ENCODE measurements at places on chromosomes 7 and 10. TPM values are rescaled to one million over a fixed set of nuclear protein-coding genes. Genes with fewer than 3 reads are reported as not detected.

Gene STEAP4
- total RNA-seq, result not detected

Gene SSC4D
- 0.60 TPM for total RNA-seq

- no peak for DNase-seq
These were observed 62.0 kb upstream of the SORCS3 start for GRCh38 chr10:104579136-104579535.

GRCh38 chr10:100370714-100371481, 23.9 kb downstream of the SCD start:
- peak; percentile 93 for DNase-seq

Gene INA
- 7.9 TPM for total RNA-seq

Gene SLC29A3
- total RNA-seq, result 0.39 TPM

DNA sequence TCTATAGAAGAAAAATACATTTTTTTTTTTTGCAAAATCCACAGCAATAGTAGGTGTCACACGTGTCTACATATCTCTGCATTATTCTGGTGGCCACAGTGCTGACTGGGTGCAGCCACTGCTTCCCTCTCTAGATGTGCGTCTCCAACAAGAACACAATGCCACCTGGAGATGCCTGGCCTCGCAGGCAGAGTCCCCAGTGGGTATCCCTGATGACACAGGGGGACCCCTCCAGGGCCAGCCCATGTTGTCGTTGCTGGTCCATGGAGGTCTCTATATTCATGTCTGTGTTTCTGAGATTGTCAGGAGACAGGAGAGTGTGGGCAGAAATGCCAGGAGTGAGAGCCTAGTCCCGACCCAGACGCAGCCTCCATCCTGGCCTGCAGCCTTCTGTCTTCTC, 345.9 kb upstream of the SHH start:
- no peak for DNase-seq

DNA sequence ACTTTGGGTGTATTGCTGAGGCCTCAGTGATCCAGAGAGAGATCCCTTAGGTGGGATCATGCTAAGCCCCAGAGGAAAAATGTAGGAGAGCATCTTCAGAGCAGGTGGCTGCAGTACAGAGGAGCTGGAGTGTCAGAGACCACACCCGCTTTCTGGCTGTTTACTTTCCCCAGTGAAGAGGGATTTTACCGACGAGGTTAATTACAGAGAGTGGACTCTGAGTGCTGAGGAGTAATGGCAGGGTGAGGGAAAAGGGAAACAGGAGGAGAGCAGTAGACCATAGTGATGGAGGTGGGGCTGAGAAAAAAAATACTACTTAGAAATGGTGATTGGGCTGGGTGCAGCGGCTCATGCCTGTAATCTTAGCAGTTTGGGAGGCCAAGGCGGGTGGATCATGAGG, 43.3 kb upstream of the HBP1 start:
- no peak for DNase-seq

DNA sequence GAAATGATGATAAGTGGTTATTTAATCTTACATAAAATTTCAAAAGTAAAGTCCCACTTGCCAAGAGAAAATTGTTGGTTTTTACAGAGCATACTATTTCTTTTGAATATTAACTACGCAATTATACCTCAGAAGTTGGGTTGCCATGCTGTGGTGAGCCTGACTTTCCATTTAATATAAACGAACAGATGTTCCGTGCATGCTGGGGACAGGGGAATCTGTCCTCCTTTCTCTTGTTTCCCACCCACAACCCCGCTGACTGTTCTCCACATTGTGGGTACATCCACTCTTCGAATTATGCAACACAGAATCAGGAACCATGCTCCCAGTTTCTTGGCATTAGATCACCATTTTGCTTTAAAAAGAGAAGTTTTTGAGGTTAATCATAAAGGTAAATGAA, 29.2 kb upstream of the RTKN2 start:
- no peak for DNase-seq

Gene BCL7B
- total RNA-seq, result 32.8 TPM

DNA sequence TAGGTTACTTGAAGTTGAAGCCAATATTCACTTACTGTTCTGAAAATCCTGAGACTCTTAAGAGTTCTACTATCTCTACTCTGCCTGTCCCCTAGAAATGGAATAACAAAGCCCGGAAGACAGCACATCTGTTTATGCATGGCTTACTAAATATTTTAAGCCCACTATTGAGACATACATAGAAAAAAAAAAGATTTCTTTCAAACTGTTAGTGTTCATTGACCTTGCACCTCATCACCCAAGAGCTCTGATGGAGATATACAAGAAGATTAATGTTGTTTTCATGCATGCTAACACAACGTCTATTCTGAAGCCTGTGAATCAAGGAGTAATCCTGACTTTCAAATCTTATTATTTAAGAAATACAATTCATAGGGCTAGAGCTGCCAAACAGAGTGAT, 859.3 kb upstream of the C7orf33 start:
- no peak for DNase-seq

DNA sequence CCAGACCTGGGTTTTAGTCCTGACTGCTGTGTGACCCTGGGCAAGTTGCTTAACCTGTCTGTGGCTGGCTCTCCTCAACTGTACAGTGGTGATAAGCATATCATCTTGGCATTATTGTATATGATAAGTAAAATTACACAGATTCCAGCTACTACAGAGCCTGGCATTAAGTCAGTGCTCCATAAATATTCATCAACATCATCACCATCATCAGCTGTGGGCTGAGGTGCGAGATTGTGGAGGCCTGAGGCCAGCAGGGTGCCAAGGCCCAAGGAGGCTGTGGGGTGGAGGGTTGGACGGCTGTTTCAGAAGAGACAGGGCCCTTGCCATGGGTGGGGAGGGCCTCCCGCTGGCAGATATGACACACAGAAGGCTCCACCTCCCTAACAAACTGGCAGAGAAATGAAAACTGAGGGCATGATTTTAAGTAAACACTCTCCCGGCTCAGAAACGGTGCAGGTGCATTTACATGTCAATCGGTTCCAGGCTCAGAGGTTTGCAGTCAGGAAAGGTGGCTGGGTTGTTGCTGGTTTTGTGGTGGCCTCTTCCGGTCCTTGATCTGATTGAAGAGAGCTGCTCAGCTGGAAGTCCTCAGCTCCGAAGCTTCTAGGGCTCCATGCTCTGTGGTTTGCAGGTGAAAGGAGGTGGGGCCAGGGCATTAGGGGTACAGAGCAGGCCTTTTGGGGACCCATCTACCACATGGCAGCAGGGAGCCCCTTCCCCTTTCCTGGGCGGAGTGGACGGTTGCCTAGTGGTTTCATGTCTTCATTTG, 10.2 kb downstream of the CRYGN start:
- no peak for DNase-seq

GRCh38 chr7:75639071-75639885, 99.5 kb downstream of the HIP1 start:
- DNase-seq, result peak; percentile 48

DNA sequence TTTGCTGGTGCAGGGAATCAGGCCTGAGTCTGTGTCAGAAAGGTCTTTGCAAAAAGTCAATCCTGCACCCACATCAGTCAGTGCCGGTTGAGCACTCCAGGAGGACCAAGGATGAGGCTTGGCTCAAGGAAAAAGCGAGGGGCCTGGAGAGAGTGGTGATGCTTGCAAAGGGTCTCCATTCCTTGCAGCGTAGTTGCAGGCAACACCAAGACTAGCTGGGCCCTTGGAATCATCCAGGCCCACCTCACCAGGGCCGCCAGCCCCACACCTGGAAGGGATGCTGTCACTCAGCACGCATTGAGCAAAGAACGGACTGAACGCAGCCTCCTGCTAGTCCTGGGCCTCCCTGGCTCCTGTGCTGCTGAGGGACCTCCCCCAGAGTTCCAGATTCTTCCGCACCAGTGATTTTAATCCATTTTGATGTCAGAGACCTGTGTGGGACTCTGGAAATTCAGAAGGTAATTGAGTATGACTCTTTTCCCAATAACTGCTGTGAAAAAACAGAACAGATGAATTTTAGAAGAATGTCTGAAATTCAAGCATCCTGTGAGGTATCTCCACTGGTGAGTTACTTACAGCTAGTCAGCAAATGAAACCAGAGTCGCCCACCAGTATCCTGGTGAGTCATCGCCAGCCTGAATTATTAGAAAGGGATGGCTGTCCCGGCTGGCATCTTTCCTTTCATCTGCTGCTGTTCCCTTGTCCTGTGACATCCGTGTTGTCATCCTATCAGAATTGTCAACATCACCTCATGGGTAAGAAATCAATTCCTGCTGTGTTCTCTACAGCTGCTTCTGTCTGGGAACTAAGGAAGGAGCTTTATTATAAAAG, 150.8 kb upstream of the NPS start:
- DNase-seq, result peak; percentile 60

- peak; percentile 98 for DNase-seq
These were observed 34.2 kb downstream of the MTURN start for GRCh38 chr7:30168835-30169573.

- DNase-seq, result peak; percentile 85
These were observed 12.4 kb downstream of the GNAT3 start for GRCh38 chr7:80499350-80499953.

- DNase-seq, result peak; percentile 14
These were observed 105.5 kb downstream of the TRIM24 start for GRCh38 chr7:138565451-138566114.

Gene TMEM270
- not detected for total RNA-seq

GRCh38 chr10:17547060-17547459, 70.1 kb downstream of the HACD1 start:
- no peak for DNase-seq

- no peak for DNase-seq
These were observed 162.1 kb downstream of the FANK1 start for GRCh38 chr10:126058507-126058906.

GRCh38 chr7:143279186-143280098, 5.3 kb upstream of the TMEM139 start:
- peak; percentile 76 for DNase-seq

Gene MXI1
- 9.0 TPM for total RNA-seq

DNA sequence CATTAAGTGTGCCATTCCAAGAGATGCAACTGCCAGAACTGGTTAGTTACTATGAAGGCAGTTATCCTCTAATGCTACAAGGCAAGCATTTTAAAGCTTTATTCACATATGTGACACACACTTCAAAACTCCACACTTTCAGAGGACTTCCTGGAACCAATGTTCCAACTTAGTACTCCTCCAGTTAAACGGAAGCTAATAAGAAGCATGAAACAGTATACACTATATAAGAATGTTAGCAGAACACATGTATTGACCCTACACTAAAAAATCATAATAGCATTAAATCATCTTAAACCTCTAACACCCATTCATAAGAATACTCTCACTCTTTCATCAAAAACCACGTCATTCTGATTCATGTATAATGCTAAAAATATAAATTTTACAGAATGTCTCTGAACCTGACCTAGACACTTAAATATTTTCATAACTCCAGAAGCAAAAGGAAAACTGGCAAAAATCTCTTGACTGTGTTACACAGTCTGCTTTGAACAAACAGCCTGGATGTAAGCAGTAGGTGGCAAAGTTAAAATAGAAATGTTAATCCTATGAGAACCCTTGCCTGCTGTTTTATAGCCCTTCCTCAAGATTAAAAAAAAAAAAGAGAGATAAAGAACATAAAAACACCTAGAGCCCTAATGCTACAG, 135.0 kb downstream of the SEMA3C start:
- peak; percentile 50 for DNase-seq

GRCh38 chr7:152403726-152404125, 32.1 kb downstream of the KMT2C start:
- DNase-seq, result no peak

Gene PNLIPRP3
- total RNA-seq, result not detected

- peak; percentile 91 for DNase-seq
These were observed 52.5 kb upstream of the GRB10 start for GRCh38 chr7:50835156-50835555.

DNA sequence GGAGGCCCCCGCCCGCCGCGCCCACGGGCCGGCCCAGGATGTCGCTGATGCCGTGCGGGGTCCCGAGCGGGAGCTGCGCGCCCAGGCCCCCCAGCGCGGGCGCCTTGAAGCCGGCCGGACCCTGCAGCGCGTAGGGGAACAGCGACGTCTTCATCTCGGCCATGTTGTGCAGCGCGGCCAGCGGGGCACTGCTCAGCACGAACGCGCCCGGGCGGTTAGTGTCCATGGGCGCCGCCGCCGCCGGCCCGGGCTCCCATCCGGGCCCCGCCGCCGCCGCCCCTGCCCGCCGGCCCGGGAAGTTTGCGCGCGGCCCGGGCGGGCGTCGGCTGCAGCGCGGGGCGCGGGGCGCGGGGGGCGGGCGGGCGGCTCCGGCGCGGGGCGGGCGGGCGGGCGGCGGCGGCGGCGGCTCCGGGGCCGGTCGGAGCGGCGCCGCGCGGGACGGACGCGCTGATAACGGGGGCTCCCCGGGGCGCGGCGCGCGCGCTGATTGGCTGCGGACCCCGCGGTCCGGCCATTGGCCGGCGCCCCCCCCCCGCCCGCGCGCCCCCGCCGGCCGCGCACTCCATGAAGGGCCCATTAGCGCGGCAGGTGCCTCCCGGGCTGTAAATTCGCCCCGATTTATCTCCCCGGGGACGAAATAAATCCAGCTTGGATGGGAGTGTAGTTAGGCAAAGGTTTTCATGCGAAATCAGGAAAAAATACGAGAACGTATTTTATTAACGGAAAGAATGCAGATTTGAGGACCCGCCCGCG, at the start of gene NKX6-2:
Gene NKX6-2 (minus strand): TSS at position 425 of the 753 bp plus-strand sequence. CDS start 199 bp downstream, at position 226.
- DNase-seq, result no peak

GRCh38 chr10:71650397-71650796, 69.2 kb downstream of the C10orf105 start:
- no peak for DNase-seq

DNA sequence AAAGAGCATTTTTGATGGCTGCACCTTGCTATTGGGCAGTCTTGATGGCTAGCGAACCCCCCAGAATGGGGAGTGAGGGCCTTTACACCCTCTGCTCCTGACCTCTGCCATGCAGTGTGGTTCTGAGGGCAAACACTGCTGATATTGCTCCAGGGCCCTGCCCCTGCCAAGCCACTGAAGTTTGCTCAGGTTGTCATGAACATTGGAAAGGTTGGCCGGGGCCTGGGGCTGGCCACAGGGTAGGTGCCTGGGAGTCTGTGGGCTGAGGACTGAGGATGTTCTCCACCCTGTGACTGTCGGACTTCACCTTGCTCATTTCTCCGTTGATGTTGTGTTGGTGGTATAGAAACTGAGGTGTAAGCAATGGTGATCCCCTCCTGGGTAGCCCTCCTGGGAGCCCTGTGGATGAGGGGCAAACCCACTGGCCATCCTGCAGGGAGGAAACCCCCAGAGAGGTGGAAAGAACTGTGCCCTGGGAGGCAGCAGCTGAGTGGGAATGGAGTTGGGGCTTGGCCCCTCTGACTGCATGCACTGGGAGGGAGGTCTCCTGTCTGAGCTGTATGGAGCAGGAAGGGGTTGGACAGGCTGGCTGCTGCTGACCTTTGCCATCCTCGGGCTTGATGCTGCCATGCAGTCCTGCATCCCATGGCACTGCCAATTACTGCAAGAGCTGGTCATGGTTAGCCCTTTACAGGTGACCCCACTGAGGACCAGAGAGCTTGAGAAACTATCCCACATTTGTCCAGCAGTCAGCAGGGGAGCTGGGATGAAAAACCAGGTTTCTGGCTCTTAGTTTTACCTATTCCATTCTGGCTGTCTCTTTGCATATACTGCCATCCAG, 77.1 kb downstream of the SH2D4B start:
- DNase-seq, result no peak

Measured in RPMI7951 (cell line).